ENCODE measurements at places on chromosomes 5 and 9.
A peak's percentile ranks its signal among the peaks of the same experiment; 100 is the strongest.

DNA sequence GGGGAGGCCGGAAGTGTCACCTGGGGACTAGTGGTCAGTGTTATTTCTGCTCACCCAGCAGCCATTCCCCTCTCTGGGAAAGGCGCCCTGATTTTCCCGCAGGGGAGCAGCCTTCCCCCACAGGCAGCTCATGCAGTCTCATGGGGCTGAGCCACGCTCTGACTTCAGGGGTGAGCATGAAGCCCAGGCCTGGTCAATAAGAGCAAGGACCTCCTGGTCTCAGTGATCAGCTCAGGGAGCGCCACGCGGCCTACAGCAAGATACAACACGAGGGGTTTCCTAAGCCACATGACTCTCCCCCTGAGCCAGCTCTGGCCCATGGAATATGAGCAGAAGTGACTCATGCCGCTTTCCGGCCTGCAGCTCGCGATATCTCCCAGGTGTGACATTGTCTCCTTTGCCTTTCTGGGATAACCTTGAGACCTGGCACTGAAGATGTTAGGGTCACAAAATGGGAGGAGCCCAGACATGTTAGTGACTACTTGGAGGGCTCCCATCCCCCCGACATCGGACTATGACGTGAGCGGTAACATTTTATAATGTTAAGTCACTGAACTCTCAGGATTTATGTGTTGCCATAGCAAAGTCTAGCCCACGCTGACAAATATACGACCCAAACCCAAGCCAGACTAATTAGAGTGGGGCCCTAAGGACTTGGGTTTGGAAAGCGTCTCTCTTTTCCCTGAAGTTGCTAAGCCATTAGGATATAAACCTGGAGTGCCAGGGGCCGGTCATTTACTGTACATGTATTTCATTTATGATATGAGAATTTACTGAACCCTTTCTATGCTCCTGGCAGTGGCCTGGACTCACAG is 46.5 kb upstream of the GFPT2 start:
- no peak for DNase-seq

DNA sequence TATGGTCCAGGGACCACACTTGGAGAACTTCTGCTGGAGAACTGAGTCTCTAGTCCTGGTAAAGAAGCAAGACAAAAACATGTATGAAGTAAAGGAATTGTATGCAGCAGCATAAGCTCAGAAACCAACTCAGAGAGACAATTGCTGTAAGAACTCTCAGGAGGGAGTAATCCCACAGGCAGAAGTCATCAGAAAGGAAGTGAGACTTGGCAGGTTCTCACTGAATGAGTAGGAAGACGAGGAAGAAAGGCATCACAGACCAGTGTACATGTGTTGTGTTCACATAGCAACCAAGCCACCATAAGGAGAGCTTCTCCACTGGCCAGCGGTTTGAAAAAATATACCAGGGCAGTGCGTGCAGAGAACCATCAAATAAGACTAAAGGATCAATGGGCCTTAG is 57.9 kb upstream of the FST start:
- DNase-seq: no peak

GRCh38 chr9:99506747-99507348 is 284.8 kb downstream of the SEC61B start:
- no peak for DNase-seq

DNA sequence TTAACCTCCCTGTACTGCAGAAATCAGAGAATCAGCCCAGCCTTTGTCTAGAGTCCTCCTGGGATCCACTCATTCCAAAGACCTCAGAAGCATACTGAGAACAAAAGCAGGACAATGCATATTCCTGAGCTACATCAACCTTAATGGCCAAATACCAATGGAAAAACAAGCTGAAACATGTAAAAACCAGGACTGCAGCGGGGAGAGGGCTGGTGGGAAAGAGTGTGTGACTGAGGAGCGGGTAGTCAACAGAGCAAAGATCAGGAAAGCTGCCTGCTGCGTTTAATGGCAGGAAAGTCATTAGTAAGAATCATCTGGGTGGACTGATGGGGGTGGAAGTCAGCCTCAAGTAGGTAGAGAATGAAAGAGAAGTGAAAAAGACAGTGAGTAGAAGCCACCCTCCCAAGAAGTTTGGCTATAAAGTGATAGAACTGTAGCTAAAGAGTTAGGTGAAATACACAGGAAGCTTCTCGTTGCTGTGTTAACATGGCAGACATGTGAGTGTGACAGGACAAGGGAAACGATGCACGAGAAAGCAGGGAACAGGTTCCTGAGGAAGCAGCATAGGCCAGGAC is 88.1 kb downstream of the OTULIN start:
- no peak for DNase-seq

DNA sequence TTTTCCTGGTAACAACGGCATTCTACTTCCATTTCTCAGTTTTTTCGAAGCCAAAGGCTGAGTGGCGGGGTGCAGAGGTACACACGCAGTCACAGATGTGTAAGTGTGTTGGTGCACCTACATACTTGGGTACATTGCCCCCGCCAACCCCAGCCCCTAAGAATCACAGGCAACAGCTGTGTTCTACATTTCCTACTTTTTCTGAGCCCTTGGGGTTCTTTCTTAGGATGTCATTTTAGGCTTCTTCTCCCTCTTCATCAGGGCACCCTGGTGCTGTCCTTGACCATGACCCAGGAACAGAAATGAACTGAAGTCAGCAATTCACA is 104.8 kb downstream of the PAX5 start:
- DNase-seq: no peak

DNA sequence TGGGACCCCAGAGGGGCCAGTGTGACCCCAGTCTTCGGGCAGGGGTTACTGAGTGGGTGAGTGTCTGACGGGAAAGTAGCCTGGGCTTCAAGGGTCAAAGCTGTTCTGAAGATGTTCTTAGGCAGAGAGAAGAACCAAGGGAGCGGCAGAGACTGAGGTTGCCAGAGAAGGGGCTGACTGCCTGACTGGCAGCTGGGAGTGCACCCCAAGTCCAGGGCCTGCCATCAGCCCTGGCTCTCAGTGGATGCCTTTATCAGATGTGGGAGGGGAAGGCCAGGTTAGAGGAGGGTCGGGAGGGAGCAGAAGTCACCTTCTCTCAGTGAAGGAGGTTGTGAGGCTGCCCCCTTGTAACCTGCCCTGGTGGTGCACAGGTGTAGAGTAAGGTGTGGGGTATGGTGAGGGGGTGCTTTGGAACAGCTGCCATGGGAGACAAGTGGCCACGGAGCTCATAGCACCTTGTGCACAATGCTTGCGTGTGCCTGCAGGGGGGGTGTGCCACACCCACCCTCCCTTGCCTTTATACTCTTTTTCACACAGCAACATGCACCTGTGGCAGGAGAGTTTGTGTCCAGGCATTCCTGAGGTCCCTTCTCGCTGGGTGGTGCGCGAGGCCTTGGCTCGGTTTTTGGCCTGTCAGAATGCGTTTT is 18.9 kb downstream of the RALGPS1 start:
- DNase-seq: no peak

GRCh38 chr9:89426384-89426961 is 71.4 kb downstream of the SEMA4D start:
- no peak for DNase-seq

- DNase-seq: no peak
Measured at GRCh38 chr5:178123094-178123965, 7.5 kb upstream of the RMND5B start.

- DNase-seq: peak; percentile 62
Measured at GRCh38 chr5:131957721-131958441, 12.4 kb upstream of the MEIKIN start.

DNA sequence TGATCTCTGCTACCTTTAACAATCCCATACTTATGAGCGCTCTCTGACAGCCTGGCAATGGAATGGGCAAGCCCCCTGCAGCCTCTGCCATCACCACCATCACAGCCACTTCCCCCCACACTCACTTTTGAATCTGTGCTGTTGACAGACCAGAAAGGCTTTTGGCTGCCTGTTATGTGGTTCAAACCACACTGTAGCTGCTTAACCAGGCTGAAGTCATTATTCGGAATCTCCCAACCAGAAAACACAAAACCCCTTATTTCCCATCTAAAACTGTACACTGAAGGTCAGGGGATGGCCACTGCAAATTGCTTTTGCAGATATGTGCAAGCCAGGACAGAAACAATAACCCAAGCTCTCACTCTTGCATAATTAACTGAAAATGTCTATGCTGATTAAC is 35.8 kb downstream of the PTCH1 start:
- no peak for DNase-seq

- DNase-seq: no peak
Measured at GRCh38 chr5:147061431-147061830, 173.4 kb upstream of the STK32A start.

DNA sequence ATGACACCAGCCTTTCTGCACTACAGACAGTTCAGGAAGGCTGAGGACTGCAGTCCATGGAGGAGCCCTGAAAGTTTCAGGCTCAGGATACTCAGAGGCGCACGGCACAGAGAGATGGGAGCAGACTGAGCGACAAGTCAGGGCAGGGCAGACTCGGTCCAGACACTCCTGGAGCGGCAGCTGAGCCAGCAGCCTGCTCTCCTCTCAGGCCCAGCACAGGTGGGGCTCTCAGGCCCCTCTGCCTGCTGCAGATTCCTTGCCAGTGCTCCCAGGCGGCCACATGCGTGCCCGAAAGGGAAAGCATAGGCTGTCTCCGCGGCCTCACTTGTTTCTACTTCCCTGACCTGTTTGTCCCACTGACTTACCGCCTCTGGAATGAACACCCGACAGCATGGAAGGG is 228.3 kb downstream of the IRX2 start:
- no peak for DNase-seq

GRCh38 chr9:123792501-123792900 is 137.4 kb downstream of the DENND1A start:
- no peak for DNase-seq

DNA sequence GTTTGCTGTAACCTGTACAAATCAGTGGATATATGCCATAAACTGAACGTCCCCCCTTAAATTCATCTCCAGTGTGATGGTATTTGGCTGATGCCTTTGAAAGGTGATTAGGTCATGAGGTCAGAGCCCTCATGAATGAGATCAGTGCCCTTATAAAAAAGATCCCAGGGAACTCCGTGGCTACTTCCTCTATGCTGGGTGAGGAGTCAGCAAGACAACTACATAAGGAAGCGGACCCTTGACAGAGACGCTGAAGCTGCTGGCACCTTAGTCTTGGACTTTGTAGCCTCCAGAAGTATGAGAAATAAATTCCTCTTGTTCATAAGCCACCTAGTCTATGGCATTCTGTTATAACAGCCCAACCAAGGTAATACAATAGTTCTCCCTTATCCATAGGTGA is 215.1 kb upstream of the ZNF608 start:
- DNase-seq: no peak

GRCh38 chr5:163306421-163306820 is 131.0 kb upstream of the CCNG1 start:
- no peak for DNase-seq

DNA sequence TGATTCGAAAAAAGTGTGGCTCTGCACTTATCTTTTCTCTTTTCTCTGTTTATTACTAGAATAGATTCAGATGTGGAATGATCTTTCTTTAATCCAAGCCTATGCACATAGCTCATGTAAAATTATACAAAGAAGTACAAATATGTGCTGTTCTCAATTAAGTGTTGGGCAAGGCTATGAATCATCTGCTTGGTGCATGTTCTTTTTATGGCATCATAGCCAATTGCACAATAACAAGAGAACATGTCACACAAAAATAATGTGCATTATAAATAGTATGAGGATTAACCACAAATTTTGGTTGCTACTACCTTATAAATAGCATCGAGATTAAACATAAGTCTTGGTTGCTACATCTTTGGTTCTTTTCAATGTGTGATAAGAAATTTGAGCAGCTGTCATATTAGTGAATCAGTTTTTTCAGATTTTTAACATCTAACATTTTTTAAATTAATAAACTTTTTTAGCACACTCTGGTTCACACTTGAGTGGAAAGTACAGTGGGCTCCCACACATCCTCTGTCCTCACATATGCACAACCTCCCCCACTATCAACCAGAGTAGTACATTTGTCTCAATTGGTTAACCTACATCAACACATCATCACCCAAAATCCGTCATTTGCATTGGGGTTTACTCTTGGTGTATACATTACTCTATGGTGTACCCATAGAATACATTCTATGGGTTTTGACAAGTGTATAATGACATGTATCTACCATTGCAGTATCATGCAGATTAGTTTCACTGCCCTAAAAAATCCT is 6.8 kb upstream of the RECK start:
- DNase-seq: no peak

DNA sequence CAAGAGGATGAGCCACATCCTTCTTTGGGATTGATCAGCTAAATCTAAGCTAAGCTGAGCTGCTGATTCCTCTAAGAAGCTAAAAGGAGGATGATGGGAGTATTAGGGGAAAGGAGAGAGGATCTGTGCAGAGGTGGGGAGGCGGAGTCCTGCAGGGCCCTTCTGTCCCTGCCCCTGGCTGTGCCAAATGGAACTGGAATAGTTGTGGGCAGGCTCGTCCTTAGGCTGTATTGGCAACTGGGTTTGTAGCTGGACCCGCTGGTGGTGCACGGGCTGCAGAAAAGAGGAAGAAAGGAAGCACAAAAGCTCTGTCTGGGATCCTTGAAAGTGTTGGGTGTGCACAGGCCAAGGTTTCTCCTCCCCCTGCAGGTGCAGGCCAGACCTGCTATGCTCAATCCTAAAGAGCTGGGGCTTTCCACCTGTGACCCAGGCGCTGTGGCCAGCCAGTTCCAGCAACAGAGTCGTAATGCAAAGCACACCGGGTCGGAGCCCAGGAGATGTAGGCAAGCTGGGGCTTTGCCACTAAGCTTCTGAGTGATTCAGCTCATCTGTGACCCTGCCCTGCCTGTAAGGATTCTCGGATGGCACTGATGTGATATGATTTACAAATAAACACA is 9.8 kb downstream of the CLTB start:
- DNase-seq: no peak

- no peak for DNase-seq
Measured at GRCh38 chr9:82152181-82152580, 163.6 kb downstream of the SPATA31D1 start.

GRCh38 chr9:8888591-8888990 is 1089.0 kb upstream of the DMAC1 start:
- DNase-seq: no peak

- DNase-seq: no peak
Measured at GRCh38 chr9:97556036-97556720, 54.7 kb downstream of the TMOD1 start.

DNA sequence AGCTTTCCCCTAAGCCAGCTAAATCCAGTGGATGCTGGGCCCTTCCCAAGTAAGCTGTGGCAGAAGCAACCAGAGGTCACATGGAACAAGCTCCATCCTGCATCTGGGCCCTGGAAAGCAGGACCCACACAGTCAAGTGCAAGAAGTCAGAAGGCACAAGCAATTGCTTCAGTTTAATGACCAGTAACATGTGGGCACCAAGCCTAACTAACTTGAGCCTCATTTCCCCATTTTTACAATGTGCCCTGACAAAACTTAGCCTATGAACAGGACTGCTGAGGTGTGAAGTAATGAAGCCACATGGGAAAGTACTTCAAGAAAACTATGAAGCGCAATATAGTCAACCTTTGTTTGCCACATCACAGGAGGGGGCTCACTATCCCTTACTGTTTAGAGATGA is 90.5 kb downstream of the TLE1 start:
- no peak for DNase-seq

DNA sequence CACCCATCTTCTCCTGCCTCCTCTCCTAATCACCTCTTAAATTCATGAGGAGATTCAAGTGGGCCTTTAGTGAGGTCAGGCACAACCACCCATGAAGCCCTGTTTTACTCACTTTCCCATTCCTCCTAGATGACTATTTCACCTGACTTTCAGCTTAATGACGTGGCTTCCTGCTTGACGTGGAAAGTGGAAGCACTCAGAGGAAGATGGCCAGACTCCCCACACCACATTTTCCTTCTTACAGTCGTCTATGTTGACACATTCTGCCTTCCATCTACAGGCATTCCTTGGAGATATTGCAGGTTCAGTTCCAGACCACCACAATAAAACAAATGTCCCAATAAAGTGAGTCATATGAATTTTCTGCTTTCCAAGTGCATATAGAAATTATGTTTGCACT is 146.4 kb upstream of the TAS2R1 start:
- DNase-seq: no peak
